Activated CD4-positive, alpha-beta memory T cell treated with anti-CD3 and anti-CD28 coated beads, Interleukin-2, amount 10 ng/mL, durations not matched to agents 7 days and 5 days (primary cell): ENCODE measurements at places on chromosomes 12 and 14. TPM values are rescaled to one million over a fixed set of nuclear protein-coding genes. Genes with fewer than 3 reads are reported as not detected.

- no peak for DNase-seq
Measured at GRCh38 chr12:85558684-85559083, 277.5 kb downstream of the RASSF9 start.

DNA sequence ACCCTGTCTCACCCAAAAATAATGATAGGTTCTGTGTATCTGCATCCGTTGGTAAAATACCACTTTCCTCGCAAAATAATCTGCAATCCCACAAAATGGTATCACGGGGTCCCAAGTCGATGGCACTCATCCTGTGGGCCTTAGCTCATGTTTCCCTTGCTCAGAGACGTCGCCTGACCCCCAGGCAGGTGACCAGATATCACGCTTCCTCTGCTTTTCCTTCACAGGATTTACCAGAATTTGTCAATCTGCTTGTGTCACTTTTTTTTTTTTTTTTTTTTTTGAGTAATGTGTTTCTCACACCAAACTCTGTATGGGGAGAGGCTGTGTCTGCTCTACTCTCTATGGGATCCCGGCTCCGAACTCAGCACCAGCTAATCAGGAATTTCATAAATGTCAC is 162.7 kb downstream of the PRKCH start:
- DNase-seq = no peak

GRCh38 chr14:52268279-52269061 is 972 bp downstream of the PTGDR start:
- peak; percentile 21 for DNase-seq

Gene CLEC4A
- total RNA-seq = 1.7 TPM
